Stimulated activated naive CD4-positive, alpha-beta T cell treated with Interleukin-2 at 50 U/mL for 16 hours (primary cell): ENCODE measurements at places on chromosomes 13 and 19.

GRCh38 chr13:21075379-21076249, 14.2 kb upstream of the LATS2 start:
- peak; percentile 32 for DNase-seq

- no peak for DNase-seq
Observed at GRCh38 chr13:51432576-51432975, 20.3 kb downstream of the INTS6 start.

GRCh38 chr13:37416291-37417059, 182.1 kb downstream of the POSTN start:
- no peak for DNase-seq

DNA sequence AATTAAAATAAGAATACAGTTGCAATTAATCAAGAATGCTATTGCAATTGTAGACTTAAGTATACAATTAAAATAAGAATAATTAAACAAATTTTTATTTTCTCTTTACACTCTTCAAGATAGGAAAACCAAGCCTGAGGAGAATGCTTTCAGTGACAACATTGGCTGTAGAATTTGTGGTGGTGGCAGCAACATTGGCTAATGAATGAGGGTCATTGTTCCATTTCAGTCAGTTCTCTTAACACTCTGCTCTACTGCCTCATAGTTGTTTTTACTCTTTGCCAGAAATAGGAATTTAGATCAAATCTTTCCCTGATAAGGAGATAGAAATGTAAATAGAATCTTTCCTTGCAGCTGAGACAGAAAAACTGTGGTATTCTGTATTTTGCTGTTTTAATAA, 391.6 kb downstream of the PCDH20 start:
- DNase-seq, result no peak

- peak; percentile 33 for DNase-seq
Observed at GRCh38 chr19:13277104-13277809, 127.0 kb downstream of the IER2 start.

DNA sequence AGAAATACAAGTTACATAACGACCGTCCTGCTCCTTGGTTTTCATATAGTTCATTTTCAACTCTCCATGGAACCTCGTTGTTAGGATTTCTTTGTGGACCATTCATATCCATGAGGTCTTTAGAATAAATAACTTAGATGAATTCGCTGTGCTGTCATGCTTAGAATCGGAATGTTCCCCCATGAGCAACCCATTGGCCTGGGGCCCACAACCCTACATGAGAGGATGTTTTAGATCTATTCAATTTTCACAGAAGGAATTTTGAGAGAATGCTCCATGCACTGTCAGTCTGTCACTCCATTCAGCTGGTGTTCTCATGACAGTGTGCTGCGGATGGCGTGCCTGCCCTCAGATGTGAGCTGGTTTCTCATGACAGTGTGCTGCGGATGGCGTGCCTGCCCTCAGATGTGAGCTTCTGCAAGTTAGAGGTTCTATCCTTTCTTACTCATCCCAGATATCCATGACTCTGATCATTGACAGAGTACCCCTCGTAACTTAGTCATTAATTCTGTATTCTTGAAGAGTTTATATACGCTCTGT, 1193.1 kb downstream of the EFNB2 start:
- no peak for DNase-seq

GRCh38 chr19:38545596-38545995, 72.2 kb downstream of the MAP4K1 start:
- DNase-seq, result no peak

DNA sequence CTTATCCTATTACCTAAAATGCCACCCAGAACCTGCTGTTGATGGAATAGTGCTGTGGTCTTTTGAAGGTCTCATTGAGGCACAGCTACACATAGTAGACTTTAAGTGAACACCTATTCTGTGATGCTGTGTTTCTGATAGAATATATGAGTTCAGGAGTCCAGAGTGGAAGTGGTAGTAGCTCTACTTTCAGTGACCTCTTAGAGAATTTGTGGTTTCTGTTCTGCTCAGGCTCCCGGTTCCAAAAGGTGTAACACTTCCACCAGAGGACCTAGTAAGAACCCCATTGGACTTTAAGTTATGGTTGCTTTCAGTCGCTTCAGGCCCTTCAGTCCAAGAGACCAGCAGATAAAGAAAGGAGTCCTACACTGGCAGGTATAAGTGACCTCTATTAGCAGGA, 11.4 kb upstream of the MYCBP2 start:
- DNase-seq, result no peak

GRCh38 chr19:44019498-44019897, 5.7 kb upstream of the ZNF222 start:
- no peak for DNase-seq

GRCh38 chr19:2138061-2138728, 13.2 kb downstream of the AP3D1 start:
- no peak for DNase-seq

GRCh38 chr13:30093236-30093635, 214.1 kb downstream of the KATNAL1 start:
- no peak for DNase-seq

- no peak for DNase-seq
Observed at GRCh38 chr13:106998664-106999063, 430.7 kb upstream of the ARGLU1 start.

GRCh38 chr13:106867249-106867648, 299.3 kb upstream of the ARGLU1 start:
- no peak for DNase-seq

DNA sequence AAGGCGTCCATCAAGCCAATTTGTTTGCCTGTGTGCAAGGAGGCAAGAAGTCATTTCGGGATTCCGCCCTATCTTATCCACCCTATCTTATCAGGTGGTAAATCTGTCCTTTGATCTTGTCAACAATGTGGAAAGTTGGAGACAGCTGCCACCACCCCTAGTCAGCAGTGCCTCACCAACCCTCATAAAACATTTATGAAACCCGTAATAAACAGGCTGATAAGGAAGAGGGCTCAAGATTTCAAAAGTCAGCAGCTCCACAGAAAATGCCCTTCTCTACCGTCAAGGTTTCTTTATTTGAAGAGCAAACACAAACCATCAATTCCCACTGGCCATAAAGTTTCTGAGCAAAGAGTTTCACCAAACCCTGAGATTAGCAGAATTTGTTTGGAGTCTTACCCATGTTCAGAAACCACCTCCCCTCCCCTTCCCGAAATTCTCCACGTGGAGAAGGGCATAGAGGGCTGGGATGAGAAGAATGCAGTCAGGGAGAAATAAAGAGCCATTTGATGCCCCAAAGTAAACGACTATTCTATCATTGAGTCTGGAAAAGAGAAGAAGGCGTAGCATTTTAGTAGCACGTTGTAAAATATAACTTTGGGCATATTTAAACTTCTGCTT, 196.0 kb upstream of the GPR12 start:
- no peak for DNase-seq

GRCh38 chr19:15227261-15227660, 5.0 kb downstream of the EPHX3 start:
- no peak for DNase-seq

DNA sequence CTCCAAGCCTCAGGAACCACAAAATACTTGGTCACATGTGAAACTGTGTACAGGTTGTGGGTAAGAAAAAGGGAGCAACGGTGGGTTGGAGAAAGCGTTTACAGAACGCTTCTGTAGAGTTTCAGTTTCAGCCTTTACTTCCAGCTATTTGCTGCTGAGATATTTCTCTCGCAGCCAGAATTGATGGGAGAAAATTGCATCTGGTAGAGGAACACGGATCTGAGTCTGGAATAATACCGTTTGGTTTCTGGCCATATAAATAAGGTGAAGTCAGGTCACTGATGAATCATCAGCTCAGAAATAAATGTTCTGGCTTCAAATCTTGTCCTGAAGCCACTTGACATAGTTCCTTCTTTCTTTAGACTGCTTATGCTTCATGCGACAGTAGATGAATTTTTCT, 20.3 kb upstream of the RFC3 start:
- DNase-seq, result no peak

- DNase-seq, result no peak
Observed at GRCh38 chr13:95155504-95155903, 145.7 kb downstream of the ABCC4 start.

- DNase-seq, result no peak
Observed at GRCh38 chr13:20398459-20398858, 127.2 kb downstream of the CRYL1 start.

DNA sequence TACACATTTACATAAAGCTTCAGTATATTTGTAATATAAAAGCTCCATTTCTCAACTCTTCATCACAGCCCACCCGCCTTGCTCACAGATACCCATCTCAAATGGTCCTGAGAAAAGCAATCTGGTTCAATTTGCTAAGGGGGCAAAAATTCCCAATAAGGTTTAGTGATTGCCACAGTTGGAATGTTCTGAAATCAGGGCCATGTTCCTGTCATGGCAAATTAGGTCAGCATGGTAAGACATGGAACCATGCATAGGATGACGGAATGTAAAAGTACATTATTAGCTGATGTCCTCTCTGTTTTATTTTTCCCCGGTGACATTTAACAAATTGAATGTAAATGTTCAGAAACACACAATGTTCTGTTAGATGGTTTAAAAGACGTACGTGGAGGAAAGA, 274.3 kb downstream of the MZT1 start:
- DNase-seq, result no peak

- no peak for DNase-seq
Observed at GRCh38 chr19:2488405-2488941, 12.5 kb downstream of the GADD45B start.

- no peak for DNase-seq
Observed at GRCh38 chr13:105972811-105973590, 562.5 kb downstream of the EFNB2 start.

GRCh38 chr13:48155848-48156247, 60.9 kb upstream of the MED4 start:
- no peak for DNase-seq

DNA sequence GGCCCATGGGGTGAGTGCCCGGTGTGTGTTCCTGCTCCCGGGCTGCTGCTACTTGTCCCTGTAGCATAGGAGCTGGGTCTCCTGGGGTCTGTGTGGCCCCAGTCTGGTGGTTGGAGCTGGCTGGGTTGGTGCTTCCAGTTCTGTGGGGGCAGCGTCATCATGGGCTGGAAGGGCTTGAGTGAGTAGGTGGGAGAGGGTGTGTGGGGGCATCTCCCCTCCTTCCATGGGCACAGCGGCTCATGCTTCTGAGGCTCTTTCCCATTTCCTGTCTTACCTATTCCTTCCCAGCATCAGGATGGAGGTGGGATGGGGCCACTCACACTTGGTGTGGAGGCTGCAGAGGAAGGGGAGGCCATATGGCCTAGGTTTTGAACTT, 8.0 kb upstream of the EPN1 start:
- no peak for DNase-seq

- DNase-seq, result no peak
Observed at GRCh38 chr13:45229172-45229571, 28.3 kb upstream of the KCTD4 start.

DNA sequence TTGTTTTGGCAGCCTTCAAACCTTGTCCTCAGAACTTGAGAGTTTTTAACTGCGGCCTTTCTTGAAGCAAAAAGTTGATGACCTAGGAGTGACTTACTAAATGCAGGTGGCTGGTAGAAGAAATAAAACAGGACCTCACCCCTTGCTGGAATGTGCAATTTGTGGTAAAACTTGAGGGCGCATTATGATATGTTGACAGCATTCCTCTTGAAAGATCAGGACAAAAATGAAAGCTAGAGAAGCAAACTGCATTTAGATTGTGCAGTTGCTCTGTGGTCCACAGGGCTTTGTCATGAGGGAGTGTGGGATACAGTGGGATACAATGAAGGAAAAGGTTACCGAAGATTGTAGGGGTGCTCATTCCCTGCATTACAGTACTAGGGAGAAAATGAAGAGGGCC, 504.2 kb downstream of the GPC6 start:
- DNase-seq, result no peak
